ENCODE measurements at places on chromosomes 11 and 22.

DNA sequence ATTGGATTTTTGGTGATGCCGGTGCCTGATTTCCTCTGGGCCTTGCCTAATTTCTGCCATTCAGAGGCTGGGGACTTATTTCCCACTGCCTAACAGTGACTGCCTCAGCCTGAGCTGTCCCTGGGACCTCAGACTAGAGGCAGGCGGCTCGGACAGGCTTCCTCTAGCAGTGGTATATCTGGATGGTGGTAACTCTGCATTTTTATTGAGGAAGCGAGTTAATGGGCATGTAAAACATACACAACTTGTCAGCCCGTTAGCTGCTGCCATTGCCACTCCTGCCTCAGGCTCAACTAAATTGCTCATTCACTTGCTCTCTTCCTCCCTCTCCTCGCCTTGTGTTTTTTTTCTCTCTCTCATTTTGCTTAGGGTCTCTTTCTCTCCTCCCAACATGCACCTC, 561.6 kb downstream of the BUD13 start:
- no peak for DNase-seq

GRCh38 chr11:37908219-37908548, 1310.1 kb upstream of the RAG2 start:
- DNase-seq: no peak

DNA sequence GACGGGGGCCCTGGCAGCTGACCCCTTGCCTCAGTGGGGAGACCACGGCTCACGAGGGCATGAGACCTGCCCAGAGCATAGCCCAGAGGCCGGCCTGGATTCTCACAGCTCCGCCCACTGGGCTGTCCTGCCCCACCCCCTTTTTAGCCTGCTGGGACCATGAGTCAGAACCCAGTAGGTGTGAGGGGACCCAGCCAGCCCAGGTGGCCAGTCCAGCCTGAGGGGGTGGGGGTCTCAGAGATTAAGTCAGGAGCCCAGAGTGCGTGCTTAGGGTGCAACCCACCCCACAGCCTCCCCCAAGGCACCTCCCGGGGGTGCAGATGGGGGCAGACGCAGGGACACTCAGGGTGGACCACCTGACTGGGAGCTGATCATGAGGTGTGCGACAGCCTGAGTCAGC, 40.1 kb upstream of the PPARA start:
- DNase-seq: no peak

DNA sequence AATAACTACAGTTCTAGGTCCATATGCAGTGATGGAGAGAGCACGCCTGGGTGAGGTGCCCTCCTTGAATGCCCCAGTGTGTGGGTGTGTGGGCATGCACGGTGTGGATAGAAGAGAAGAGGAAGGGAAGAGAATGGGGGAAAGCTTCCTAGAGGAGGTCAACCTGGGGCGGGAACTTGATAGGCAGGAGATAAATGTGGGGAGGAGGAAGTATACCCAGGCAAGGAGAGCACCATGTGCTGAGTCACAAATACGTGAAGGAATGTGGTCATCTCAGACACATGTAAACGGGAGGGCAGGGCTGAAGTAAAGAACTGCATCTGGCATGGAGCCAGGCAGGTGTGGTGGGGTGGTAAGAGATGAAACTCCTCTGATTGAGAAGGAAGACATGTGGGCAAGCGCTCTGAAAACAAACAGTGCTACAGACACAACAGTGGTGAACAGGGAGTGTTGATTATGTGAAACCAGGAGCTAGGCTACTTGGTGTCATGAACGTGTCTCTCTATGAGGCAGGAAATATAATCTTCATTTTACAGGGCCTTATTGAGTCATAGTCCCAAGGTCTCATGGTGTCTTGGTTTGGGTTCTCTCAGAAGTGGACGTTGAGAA, 61.5 kb upstream of the EED start:
- no peak for DNase-seq

- no peak for DNase-seq
Measured at GRCh38 chr11:47413908-47414684, 5.7 kb downstream of the SLC39A13 start.

DNA sequence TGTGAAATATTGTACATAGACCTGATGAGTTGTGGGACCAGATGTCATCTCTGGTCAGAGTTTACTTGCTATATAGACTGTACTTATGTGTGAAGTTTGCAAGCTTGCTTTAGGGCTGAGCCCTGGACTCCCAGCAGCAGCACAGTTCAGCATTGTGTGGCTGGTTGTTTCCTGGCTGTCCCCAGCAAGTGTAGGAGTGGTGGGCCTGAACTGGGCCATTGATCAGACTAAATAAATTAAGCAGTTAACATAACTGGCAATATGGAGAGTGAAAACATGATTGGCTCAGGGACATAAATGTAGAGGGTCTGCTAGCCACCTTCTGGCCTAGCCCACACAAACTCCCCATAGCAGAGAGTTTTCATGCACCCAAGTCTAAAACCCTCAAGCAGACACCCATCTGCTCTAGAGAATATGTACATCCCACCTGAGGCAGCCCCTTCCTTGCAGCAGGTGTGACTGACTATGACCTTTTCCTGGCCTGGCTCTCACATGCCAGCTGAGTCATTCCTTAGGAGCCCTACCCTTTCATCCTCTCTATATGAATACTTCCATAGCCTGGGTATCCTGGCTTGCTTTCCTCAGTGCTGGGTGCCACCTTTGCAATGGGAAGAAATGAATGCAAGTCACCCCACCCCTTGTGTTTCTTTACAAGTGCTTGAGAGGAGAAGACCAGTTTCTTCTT, 12.3 kb downstream of the PIK3IP1 start:
- no peak for DNase-seq

GRCh38 chr22:46373159-46373558, 37.6 kb downstream of the TRMU start:
- no peak for DNase-seq

DNA sequence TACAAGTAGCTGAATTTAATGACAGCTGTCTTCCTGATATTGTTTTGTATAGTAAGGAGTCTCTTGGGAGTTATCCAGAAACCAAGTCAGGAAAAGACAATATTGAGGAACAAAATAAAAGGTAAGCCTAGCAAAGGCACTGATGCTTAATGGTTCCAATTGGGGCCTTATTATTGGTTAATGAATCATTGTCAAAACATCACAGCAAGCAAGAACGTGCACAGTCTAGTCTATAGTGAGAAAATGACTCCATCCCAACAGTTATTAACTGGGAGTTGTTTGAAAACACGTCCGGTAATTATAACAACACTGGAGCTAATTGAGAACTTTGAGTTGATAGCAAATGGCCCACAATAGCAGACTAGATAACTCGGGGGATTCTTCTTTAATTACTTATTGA, 17.7 kb downstream of the BSX start:
- DNase-seq: no peak

DNA sequence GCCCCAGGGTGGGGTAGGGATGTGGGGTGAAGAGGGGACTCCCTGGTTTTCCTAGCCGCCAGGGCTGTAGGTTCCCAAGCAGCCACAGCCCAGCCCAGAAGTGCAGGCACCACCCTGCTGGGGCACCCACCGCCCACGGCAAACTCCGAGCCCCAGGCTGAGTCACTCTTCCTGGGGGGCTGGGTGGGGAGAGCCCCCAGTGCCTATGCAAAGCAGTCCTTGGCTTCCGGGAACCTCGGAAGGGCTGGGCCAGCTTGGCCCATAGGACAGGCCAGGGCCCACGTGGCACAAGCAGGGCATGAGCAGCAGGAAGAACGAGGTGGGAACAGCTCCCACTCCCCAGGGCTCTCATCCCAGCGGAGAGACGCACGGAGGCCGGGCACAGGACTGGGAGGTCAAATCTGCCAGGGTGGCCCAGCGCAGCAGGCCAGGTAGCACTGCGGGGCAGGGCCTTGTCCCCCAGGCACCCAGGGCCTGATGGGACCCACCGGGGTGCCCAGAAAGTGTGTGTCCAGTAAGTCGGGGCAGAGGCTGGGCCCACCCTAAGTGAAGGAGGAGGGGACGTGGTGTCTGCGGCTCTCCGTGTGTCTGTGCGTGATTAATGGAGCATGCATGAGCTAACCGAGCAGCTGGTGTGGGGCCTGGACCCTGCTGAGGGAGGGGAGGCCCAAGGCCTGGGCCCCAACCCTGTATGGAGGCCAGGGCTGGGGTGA, 4.6 kb upstream of the IL17REL start:
- no peak for DNase-seq

Measured in H1 (cell line).